ENCODE measurements at places on chromosomes 13 and 19. TPM values are rescaled to one million over a fixed set of nuclear protein-coding genes. Genes with fewer than 3 reads are reported as not detected.
A peak's percentile ranks its signal among the peaks of the same experiment; 100 is the strongest.

The DIRAS1 gene
- 4.9 TPM for total RNA-seq

The TMPRSS9 gene
- total RNA-seq = not detected

The ZNF546 gene
- 0.66 TPM for total RNA-seq

The PSPN gene
- 0.52 TPM for total RNA-seq

The PAN3 gene
- total RNA-seq = 36.3 TPM

The ZNF69 gene
- 13.2 TPM for total RNA-seq

The KLK7 gene
- not detected for total RNA-seq

The ZNF471 gene
- total RNA-seq = 4.2 TPM

The ERFL gene
- not detected for total RNA-seq

GRCh38 chr13:106680796-106681472, 113.0 kb upstream of the ARGLU1 start:
- H3K36me3 ChIP-seq = no peaks in the 10 kb centered on the region
- H3K27ac ChIP-seq = no peak overlapping the region
- no peak overlapping the region for H3K4me3 ChIP-seq
- no peaks in the 10 kb centered on the region for H3K27me3 ChIP-seq

GRCh38 chr13:71477735-71478134, 389.3 kb downstream of the DACH1 start:
- no peak for DNase-seq
- H3K27me3 ChIP-seq = no peaks in the 10 kb centered on the region
- no peak overlapping the region for H3K27ac ChIP-seq
- H3K36me3 ChIP-seq = no peaks in the 10 kb centered on the region

- H3K36me3 ChIP-seq = no peaks in the 10 kb centered on the region
- no peak overlapping the region for H3K4me3 ChIP-seq
- H3K27me3 ChIP-seq = no peaks in the 10 kb centered on the region
- peak; percentile 28 for DNase-seq
- H3K4me1 ChIP-seq = peaks cover 22% of the 10 kb centered on the region
These were observed 5.7 kb upstream of the FOXO1 start for GRCh38 chr13:40671956-40672764.

GRCh38 chr13:81318231-81319019, 977.5 kb upstream of the SPRY2 start:
- no peak overlapping the region for H3K4me3 ChIP-seq
- H3K27me3 ChIP-seq = no peaks in the 10 kb centered on the region

- no peak for DNase-seq
- no peak overlapping the region for H3K27ac ChIP-seq
- no peaks in the 10 kb centered on the region for H3K27me3 ChIP-seq
- no peaks in the 10 kb centered on the region for H3K36me3 ChIP-seq
- no peaks in the 10 kb centered on the region for H3K4me1 ChIP-seq
These were observed 2902.5 kb downstream of the PCDH9 start for GRCh38 chr13:64327505-64328194.

DNA sequence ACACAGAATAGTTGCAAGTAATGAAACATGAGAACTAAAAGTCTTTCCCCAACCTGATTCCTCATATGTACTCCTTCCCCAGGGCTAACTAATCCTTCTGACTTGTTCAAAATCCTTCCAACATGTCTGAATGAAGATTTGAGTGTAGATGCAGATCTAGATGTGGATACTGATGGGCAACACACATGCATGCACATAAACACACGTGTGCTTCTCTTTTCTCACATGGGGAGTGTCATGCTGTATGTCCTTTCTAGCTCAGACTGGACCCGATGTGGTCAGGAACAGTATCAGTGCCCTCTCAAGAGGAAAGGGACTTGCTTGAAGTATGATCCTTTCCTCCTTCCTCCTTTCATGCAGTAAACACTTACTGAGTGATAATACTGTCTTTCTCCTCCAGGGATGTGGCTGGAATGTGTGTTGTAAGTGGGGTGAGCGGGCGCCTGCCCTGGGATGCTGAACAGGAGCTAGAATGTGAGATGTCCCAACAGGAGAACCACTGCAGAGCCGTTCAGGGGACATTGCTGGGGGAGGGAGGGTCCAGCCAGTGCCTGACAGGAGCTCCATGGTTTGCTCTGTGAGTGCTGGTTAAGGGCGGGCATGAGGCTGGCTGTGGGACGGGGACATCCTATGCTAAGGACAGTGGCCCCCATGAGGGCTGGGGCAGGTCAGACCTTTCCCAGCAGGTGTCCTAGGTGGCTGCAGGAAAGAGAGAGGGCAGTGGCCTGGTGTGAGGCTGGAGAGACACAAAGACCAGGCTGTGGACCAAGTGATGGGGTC, 146.9 kb downstream of the TEX29 start:
- DNase-seq = no peak
- no peak overlapping the region for H3K27ac ChIP-seq
- no peaks in the 10 kb centered on the region for H3K4me1 ChIP-seq
- no peaks in the 10 kb centered on the region for H3K36me3 ChIP-seq
- no peaks in the 10 kb centered on the region for H3K27me3 ChIP-seq

DNA sequence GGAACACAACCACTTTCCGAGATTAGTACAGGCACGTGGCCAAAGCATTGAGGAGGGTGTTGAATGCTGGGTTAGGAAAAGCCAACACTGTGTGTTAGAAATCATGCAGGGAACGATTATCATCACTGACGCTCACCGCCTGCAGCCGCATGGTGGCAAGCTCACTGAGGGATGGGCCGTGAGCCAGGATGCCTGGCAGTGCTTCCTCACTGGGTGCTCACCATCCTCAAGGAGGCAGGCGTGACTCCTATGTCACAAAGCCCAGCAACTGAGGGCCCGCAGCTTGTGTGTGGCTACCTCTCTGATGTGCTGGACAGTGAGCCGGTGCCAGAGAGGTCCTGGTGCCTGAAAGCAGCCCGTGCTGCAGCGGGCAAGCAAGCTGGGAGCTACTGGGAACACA, 30.4 kb upstream of the TIMM44 start:
- no peak for DNase-seq
- H3K4me1 ChIP-seq = no peaks in the 10 kb centered on the region
- H3K4me3 ChIP-seq = no peak overlapping the region
- no peak overlapping the region for H3K27ac ChIP-seq

- peak; percentile 20 for DNase-seq
- peak overlapping the region; percentile 69 for H3K27ac ChIP-seq
- no peaks in the 10 kb centered on the region for H3K36me3 ChIP-seq
- peaks cover 22% of the 10 kb centered on the region for H3K4me1 ChIP-seq
These were observed 558 bp downstream of the MZT1 start for GRCh38 chr13:72726726-72727416.

DNA sequence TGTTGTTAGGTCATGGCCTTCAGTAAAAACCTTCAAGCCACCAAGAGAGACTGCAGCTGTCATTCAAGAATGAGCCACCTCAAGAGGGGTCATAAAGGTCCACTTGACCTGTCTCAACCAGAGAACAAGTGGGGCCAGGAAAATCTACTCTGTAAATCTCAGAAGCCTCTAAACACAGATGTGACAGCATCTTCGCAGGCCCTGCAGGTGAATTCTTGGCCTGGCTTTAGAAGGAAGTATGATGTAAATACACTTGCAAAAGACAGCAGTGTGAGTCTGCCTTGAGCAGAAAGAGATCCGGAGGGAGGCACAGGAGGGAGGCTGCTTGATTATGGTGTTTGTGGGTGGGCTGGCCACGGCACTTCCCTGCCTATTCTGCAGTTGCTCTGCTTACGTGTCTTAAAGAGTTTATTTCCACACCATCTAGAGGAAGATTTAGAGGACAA, 1082.9 kb downstream of the UQCRFS1 start:
- no peaks in the 10 kb centered on the region for H3K4me1 ChIP-seq
- H3K27me3 ChIP-seq = no peaks in the 10 kb centered on the region
- no peak for DNase-seq
- H3K27ac ChIP-seq = no peak overlapping the region

DNA sequence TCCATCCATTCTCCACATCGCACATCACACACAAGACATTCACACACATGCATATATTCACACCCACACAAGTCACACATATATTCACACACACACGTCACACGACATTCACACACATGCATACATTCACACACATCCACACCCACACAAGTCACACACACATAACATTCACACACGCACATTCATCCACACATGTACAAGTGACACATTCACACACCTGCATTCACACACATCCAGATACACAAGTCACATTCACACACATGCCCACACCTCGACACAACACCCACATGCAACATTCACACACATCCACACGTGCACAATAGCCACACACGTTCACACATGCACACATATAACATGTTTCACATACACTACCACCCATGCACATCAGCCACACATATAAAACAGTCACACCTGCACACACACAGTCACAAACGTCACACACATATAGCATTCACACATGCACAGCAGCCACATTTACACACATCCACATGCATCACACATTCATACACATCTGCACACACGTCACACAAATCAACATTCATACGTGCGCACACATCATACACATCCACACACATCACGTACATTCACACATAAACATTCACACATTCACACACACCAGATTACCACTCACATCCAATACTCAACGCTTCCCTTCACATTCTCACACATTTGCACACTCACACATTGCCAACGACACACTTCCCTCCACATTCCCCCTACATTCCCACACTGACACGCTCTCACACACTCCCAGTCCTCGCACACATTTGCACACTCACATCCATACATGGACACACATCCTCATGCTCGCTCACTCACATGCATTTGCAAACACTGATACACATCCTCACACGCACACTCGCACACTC, 41.0 kb downstream of the ANKRD10 start:
- peaks cover 26% of the 10 kb centered on the region for H3K4me1 ChIP-seq
- no peaks in the 10 kb centered on the region for H3K36me3 ChIP-seq
- no peak overlapping the region for H3K4me3 ChIP-seq
- no peak overlapping the region for H3K27ac ChIP-seq
- DNase-seq = no peak

GRCh38 chr13:46179491-46179908, 2.5 kb downstream of the LCP1 start:
- H3K4me3 ChIP-seq = no peak overlapping the region
- DNase-seq = no peak
- H3K27ac ChIP-seq = no peak overlapping the region
- no peaks in the 10 kb centered on the region for H3K36me3 ChIP-seq
- no peaks in the 10 kb centered on the region for H3K27me3 ChIP-seq
- no peaks in the 10 kb centered on the region for H3K4me1 ChIP-seq

GRCh38 chr13:73467125-73467524, 408.3 kb downstream of the KLF5 start:
- no peak overlapping the region for H3K4me3 ChIP-seq
- DNase-seq = no peak
- H3K27me3 ChIP-seq = no peaks in the 10 kb centered on the region

DNA sequence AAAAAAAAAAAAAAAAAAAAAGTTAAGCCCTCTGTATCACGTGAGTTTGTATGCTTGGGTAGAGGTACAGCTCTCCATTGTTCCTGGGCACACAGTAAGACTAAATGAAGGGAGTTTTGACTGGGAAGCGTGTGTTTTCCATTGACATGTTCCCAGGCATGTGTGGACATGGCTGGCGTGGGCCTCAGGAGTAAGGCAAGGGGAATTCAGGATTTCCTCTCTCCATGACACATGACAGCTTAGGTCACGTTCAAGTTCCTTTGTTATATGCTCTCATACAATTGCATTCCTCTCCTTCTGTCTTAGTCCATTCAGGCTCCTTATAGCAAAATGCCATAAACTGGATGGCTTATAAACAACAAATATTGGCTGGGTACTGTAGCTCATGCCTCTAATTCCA, 17.1 kb upstream of the MAP3K10 start:
- no peaks in the 10 kb centered on the region for H3K4me1 ChIP-seq
- no peaks in the 10 kb centered on the region for H3K27me3 ChIP-seq
- H3K27ac ChIP-seq = no peak overlapping the region
- DNase-seq = no peak

DNA sequence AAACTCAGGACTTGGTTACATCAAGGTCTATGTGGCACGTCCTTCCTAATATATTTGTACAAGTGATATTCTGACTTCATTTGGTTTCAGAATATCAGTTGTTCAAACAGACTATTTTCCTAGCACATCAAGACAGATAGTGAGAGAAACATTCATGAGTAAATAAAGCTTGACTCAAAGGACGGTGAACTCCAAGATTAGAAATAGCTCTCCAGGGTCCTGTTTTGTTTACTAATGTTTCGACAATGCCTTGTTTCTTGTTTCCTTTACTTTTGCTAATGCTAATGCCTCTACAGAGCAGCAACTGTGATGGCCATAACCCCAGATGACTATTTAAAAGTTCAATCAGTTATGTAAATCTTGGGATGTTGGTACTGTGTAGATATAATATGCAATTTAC, 313.9 kb downstream of the KLF12 start:
- H3K27me3 ChIP-seq = no peaks in the 10 kb centered on the region
- no peaks in the 10 kb centered on the region for H3K36me3 ChIP-seq
- H3K4me1 ChIP-seq = no peaks in the 10 kb centered on the region
- no peak overlapping the region for H3K4me3 ChIP-seq

DNA sequence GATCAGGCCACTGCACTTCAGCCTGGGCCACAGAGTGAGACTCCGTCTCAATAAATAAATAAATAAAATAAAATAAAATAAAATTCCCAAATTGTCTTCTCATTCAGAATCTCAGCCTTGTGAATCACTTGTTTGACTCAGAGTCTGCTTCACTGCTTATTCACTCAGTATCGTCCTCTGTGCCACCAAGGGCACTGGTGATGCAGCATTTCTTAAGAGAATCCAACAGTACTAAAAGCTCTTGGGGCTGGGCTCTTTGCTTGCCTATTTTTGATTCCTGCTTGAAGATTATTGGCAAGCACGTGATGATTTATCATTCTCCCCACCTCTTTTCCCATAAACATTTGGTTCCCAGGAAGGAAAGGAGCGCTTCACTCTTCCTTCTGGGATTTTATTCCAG, 54.8 kb upstream of the HMGB1 start:
- H3K36me3 ChIP-seq = no peaks in the 10 kb centered on the region
- H3K4me1 ChIP-seq = no peaks in the 10 kb centered on the region
- H3K27me3 ChIP-seq = no peaks in the 10 kb centered on the region
- H3K4me3 ChIP-seq = no peak overlapping the region

GRCh38 chr13:112060282-112060830, 6.6 kb upstream of the SOX1 start:
- H3K4me3 ChIP-seq = no peak overlapping the region
- no peak overlapping the region for H3K27ac ChIP-seq
- H3K4me1 ChIP-seq = peaks cover 19% of the 10 kb centered on the region

GRCh38 chr19:6772866-6773322, 386 bp downstream of the VAV1 start:
- H3K27me3 ChIP-seq = no peaks in the 10 kb centered on the region
- H3K27ac ChIP-seq = no peak overlapping the region
- H3K4me1 ChIP-seq = peaks cover 3% of the 10 kb centered on the region
- H3K36me3 ChIP-seq = no peaks in the 10 kb centered on the region
- H3K4me3 ChIP-seq = no peak overlapping the region
- no peak for DNase-seq

GRCh38 chr13:40213779-40214178, 452.7 kb downstream of the FOXO1 start:
- DNase-seq = no peak
- no peaks in the 10 kb centered on the region for H3K27me3 ChIP-seq
- H3K27ac ChIP-seq = no peak overlapping the region
- H3K4me3 ChIP-seq = no peak overlapping the region
- no peaks in the 10 kb centered on the region for H3K36me3 ChIP-seq

- H3K4me1 ChIP-seq = no peaks in the 10 kb centered on the region
- H3K36me3 ChIP-seq = no peaks in the 10 kb centered on the region
- no peak overlapping the region for H3K27ac ChIP-seq
- H3K4me3 ChIP-seq = no peak overlapping the region
- H3K27me3 ChIP-seq = no peaks in the 10 kb centered on the region
These were observed 7.7 kb downstream of the DGKH start for GRCh38 chr13:42056146-42056545.

- H3K4me3 ChIP-seq = no peak overlapping the region
- H3K36me3 ChIP-seq = no peaks in the 10 kb centered on the region
- no peak for DNase-seq
- no peak overlapping the region for H3K27ac ChIP-seq
These were observed 6.6 kb downstream of the ISOC2 start for GRCh38 chr19:55454787-55455243.

Measured in body of pancreas (tissue), 4 donors.